Progenitor cell of endocrine pancreas (in vitro differentiated cells): ENCODE measurements at places on chromosomes 6 and 20. TPM values are rescaled to one million over a fixed set of nuclear protein-coding genes. Genes with fewer than 3 reads are reported as not detected.

GRCh38 chr6:136723780-136724179 lies 68.5 kb downstream of the MAP3K5 start:
- peaks cover 2% of the 10 kb centered on the region for H3K36me3 ChIP-seq
- H3K4me1 ChIP-seq: peaks cover 4% of the 10 kb centered on the region
- H3K27me3 ChIP-seq: no peaks in the 10 kb centered on the region

DNA sequence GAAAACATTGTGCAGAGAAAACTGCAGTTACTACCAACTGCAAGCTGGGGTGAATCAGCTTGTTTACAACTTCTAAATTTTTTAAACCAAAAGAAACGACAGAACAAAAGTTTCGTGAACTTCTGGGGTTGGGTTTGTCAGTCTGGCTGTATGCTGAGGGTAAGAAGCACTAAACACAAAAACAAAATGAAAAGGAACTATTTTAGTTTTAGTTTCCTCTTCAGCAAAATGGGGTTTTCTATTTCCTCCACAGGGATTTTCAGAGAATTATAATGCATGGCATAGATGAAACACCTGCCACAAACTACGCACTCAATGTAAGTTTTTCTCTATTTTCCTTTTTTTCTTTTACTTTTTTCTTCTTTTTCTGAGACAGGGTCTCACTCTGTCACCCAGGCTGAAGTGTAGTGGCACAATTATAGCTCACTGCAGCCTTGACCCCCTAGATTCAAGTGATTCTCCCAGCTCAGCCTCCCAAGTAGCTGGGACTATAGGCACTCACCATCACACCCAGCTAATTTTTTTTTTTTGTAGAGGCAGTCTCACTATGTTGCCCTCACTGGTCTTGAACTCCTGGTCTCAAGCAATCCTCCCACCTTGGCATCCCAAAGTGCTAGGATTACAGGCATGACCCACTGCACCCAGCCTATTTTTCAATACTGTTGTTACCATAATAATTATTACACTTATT lies 40.6 kb downstream of the CGA start:
- no peak overlapping the region for H3K4me3 ChIP-seq
- H3K27ac ChIP-seq: no peak overlapping the region
- H3K27me3 ChIP-seq: no peaks in the 10 kb centered on the region
- no peaks in the 10 kb centered on the region for H3K36me3 ChIP-seq

- no peak for DNase-seq
- peaks cover 6% of the 10 kb centered on the region for H3K27me3 ChIP-seq
- H3K4me1 ChIP-seq: peaks cover 31% of the 10 kb centered on the region
- peak overlapping the region; percentile 99 for H3K27ac ChIP-seq
- H3K4me3 ChIP-seq: peak overlapping the region; percentile 98
- H3K36me3 ChIP-seq: peaks cover 10% of the 10 kb centered on the region
These were observed 896 bp downstream of the SYS1 start for GRCh38 chr20:45363611-45364492.

DNA sequence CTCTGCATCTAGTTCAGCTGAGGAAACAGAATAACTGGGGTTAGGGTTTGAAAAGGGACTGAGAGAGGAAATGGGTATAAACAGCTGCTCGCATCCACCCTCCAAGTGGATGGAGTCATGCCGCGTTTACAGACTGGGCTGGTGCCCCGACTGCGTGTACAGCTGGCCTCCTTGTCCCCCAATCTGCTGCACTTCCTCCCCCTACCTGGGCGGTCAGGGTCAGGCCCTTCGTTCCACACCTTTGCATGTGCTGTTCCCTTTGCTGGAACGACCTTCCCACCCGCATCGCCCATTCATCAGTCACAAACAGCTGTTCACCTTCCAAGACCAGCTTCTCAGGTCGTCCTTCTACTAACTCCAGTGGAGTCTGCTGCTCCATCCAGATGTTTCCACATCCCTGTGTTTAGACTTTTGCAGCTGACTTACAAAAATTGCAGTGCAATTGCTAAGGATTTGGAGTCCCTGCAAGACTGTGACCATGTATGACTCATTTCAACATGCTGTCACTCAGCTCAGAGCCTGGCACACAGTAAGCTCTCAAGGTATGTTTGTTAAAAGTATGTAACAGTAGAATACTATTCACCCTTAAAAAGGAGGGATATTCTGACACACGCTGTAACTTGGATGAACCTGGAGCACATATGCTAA lies 129.3 kb downstream of the DTNBP1 start:
- H3K4me3 ChIP-seq: no peak overlapping the region
- H3K27me3 ChIP-seq: no peaks in the 10 kb centered on the region
- no peak for DNase-seq

- peaks cover 4% of the 10 kb centered on the region for H3K27me3 ChIP-seq
- peaks cover 17% of the 10 kb centered on the region for H3K4me1 ChIP-seq
- peak overlapping the region; percentile 70 for H3K27ac ChIP-seq
- DNase-seq: no peak
These were observed 538 bp downstream of the FERMT1 start for GRCh38 chr20:6122111-6122872.

MUC22 gene
- not detected in 2 replicates for total RNA-seq

EFHC1 gene
- total RNA-seq: 36.0 and 43.6 TPM in 2 replicates

DNA sequence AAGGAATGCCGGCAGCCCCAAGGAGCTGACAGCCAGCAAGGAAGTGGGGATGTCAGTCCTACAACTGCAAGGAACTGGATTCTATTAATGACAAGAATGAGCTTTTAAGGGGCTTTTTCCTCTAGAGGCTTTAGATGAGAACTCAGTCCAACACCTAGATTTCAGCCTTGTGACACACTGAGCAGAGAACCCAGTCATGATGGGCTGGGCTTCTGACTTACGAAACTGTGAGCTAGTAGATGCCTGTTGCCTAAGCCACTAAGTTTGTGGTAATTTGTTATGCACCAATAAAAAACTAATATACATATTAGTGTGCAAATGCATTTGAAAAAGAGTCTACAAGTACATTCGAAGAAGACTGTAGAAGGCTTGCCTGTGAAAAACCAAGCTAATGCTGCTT lies 263.3 kb downstream of the SOX4 start:
- no peak overlapping the region for H3K27ac ChIP-seq
- no peak for DNase-seq
- H3K4me3 ChIP-seq: no peak overlapping the region
- no peaks in the 10 kb centered on the region for H3K27me3 ChIP-seq
- H3K36me3 ChIP-seq: peaks cover 32% of the 10 kb centered on the region
- H3K4me1 ChIP-seq: peaks cover 12% of the 10 kb centered on the region

DNA sequence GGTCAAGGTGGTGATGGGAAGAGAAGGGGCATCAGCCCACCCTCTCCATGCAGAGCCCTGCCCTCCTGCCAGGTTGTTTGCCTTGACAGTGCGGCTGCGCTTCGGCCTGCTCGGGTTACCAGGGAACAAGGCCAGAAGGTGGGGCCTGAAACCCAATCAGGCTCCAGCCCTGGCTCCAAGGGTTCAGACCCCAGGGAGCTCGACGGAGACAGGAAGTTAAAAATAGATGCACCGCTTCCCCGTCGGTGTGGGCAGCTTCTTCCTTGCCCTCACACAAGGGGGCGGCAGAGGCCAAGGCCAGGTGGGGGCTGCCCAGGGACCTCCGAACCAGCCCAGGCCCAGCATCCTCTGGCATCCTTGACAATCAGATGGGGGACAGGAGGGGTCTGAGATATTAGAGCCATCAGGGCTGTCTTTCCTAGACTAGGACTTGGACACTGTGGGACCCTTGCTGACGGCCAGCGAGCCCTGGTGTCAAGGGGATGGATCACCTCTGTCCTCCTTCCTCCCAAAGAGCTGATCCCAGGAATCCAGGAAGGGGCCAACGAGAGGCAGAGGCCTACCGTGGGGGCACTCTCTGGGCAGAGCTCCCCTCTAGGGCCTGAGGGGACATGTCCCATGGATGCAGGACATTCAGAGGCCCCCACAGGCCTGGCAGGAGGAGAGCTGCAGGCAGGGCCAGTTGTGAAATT lies 65.2 kb downstream of the RIPOR3 start:
- no peaks in the 10 kb centered on the region for H3K36me3 ChIP-seq
- H3K27me3 ChIP-seq: no peaks in the 10 kb centered on the region
- no peak overlapping the region for H3K27ac ChIP-seq
- no peak overlapping the region for H3K4me3 ChIP-seq
- H3K4me1 ChIP-seq: peaks cover 5% of the 10 kb centered on the region
